ENCODE measurements at places on chromosomes 1 and 21. TPM values are rescaled to one million over a fixed set of nuclear protein-coding genes. Genes with fewer than 3 reads are reported as not detected.

DNA sequence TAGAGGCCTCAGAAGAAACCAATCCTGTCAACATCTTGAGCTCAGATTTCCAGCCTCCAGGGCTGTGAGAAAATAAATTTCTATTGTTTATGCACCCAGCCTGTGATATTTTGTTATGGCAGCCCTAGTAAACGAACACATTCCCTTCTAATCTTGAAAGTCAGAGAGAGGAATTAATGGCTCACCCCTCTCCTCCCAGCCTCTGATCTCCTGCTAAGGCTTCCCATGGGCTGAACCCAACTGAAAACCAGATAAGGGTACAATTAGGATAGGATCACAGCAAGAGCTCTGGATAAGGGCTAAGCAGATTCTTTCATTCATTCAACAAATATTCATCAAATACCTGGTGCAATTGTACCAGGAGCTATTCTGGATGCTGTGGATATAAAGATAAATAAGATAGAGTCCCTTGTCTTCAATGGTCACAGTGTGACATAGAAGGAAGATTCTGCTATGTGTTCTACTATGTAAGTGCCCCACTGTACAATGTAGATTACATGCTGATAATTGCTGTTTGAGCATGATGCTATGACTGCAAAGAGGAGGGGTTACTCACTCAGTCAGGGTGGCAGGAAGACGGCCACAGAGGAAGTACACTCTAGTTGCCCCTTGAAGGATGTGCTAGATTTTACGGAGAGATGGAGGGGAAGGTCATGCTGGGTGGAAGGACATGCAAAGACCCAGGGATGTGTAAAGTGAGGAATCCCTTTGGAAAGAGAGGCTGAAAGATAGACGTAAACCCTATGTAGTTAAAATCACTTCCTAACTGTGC lies 203.3 kb upstream of the JUN start:
- DNase-seq, result no peak

DNA sequence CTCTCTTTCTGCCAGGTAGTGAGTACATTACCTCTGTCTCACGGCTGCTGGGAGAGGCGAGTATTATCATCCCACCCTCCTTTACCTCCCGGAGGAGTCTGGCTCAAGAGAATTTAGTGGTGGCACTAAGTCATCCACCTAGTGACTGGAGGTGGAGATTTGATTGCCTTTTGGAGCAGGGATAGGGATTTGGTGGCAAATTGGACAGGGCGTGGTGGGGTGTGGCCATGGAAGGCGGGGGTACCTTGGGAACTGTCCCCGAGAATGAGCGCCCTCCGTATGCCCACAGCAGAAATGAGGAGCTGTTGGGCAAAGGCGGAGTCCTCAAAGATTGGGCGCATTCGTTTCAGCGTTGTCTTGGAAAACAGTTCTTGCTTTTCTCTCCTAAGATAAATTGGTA lies 32.1 kb upstream of the HMGN1 start:
- no peak for DNase-seq

- no peak for DNase-seq
Measured at GRCh38 chr1:27567146-27567526, 36.8 kb downstream of the AHDC1 start.

The FAM3B gene
- total RNA-seq, result not detected

The C1orf53 gene
- not detected for total RNA-seq

The COL8A2 gene
- 0.08 TPM for total RNA-seq

The OR11L1 gene
- total RNA-seq, result not detected

Measured in CD8-positive, alpha-beta T cell (primary cell).